ENCODE measurements at places on chromosomes 11 and 22.

DNA sequence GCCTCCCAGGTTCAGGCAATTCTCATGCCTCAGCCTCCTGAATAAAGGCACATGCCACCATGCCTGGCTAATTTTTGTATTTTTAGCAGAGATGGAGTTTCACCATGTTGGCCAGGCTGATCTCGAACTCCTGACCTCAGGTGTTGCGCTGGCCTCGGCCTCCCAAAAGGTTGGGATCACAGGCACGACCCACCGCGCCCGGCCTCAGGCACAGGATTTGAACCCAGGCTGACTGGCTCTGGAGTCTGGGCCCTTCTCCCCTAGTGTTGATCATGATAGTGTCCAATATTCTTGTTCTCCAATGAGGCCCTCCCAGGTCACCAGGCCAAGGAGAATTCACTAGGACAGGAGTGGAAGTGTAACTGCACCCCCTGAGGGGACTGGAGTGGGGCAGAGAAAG, 401.9 kb downstream of the LARGE1 start:
- no peak for DNase-seq

DNA sequence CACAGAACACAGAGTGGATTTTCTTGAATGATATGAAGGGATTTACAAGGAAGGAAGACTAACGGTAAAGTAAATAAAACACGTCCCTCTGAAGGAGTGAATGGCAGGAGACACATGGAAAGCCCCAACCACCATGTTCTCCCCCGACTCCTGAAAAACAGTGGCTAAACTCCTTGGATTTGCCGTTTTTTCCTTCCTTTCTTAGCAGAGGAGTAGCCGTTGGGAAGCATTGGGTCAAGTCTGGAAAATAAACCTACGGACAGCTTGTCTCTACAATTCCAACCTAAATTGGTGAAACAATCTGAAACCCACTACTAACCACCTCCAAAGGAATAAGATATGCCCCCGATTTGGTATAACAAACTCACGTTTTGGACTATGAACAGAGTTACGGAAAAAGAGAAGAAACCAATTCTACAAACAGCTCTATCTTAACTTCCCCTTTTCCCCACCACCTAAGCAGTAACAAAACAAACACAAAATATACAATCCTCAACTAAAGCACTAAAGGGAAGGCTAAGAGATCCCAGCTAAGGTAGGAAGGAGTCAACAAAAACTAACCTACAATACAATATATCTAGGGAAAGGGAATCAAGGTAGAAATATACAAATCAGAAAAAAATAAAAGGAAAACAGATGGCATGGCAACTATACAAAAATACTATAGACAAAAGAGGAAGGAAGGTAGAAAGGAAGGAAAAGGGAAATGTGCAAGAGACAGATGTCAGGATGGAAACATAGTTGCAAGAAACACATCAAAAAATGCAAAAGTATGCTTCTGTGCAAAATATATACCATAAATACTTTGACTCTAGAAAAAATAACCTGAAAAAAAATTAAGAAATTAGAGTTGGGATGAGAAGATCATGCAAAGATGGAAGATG, 43.8 kb upstream of the LYVE1 start:
- DNase-seq: no peak

- no peak for DNase-seq
These were observed 20.8 kb downstream of the BID start for GRCh38 chr22:17753401-17753989.

DNA sequence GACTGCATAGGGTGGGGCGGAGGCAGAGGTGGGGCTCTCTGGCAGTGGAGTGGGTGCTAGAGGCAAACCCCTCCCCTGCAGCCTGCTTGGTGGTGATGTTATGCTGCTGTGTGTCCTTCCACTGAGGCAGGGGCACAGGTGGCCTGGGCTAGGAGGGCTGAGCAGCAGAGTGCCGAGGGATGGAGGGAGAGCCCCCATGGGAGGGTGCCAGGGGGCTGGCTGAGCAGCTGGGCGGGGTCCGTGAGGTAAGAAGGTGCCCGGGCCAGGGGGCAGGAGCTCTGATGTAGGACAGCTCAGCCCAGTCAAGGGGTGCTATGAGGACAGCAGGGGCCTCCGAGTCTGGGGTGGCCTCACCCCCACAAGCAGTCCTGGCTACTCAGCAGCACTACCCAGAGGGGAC, 4.2 kb downstream of the CLDN5 start:
- no peak for DNase-seq

GRCh38 chr22:50711446-50712340, 26.3 kb upstream of the ACR start:
- DNase-seq: no peak

DNA sequence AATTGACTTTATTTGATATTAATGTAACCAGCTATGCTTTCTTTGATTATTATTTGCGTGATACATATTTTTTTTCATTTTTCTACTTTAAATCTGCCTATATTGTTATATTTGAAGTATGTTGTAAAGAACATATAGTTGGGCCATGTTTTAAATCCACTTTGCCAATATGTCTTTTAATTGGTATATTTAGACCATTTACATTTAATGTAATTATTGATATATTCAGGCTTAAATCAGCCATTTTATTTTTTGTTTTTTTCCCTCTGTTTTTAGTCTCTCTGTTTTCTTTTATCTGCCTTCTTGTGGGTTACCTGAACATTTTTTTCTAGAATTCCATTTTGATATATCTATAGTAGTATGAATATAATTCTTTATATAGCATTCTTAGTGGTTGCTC, 55.9 kb downstream of the ADAMTS15 start:
- DNase-seq: no peak

DNA sequence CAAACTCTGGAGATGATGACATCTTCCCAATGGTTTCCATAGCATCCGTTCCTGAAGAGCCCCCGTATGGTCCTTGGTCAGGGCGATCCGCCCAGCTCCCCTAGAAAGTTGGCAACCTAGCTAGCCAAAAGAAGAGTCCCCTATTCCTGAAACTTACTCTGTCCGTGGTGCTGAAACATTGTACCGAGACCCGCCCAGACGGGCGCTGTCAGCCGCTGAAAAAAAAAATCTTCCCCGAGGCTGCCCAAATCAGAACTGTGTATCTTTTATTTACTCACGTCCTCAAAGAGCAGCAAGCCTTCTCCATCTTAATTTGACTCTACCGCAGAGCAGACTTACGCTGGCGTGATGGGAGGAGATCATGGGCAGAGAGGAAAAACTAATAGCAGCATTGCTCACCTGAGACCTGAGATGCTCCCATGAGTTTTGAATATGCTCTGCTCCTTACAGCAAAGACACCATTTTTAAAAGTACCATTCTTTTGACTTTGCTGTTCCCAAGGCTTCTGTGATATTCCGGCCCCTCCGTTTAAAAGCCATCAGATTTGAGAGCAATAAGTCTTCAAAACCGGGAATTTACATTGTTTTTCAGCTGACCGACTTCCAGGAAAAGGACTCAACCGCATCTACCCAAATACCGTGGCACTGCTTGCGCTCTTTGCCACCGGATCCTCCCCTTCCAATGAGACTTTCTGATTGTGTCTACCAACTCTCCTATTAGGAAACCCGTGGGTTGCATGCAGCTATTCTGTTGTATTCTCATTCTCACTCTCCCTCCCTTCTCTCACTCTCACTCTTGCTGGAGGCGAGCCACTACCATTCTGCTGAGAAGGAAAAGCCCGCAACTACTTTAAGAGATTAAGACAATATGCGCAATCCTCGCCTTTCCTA, at the start of gene SLC17A6:
Gene SLC17A6 (plus strand): TSS at position 786 of the 890 bp plus-strand sequence. CDS start 153 bp downstream, outside the sequence.
- peak; percentile 92 for DNase-seq

DNA sequence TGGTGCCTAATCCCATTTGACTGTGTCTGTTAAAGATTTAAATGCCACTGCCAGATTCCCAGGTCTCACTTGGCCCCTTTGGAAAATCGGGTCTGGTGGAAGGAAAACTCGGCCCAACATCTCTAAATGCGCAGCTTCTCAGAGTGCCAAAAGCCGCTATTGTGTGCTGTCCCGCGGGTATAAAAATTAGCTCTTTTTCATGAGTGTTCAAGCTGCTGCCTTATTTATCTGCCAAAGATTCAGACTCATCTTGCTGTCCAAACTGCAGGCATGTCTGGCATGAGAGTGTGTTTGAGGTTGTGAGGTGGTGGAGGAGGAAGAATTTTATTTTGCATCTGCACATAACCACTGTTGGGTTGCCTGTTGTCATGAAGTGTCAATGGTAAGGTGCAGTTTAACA, 91.4 kb downstream of the NELL1 start:
- no peak for DNase-seq

GRCh38 chr22:32631507-32632255, 157.1 kb downstream of the FBXO7 start:
- DNase-seq: no peak

DNA sequence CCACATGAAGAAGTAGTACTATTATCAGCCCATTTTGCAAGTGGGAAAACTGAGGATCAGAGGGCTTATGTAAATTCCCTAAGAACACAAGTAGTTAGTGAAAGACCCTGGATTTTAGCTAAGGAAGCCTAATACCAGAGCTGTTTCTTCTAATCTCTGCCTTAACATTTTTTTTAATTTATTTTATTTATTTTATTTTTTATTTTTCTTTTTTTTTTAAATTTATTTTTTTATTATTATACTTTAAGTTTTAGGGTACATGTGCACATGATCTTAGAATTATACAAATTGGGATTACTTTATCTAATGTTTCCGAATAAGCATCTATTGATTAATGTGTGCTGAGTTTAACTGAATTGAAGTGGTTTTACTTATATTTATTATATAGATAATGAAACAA, 1015.3 kb downstream of the LRRC4C start:
- DNase-seq: no peak

GRCh38 chr11:494761-495536, 12.1 kb downstream of the RNH1 start:
- DNase-seq: no peak

DNA sequence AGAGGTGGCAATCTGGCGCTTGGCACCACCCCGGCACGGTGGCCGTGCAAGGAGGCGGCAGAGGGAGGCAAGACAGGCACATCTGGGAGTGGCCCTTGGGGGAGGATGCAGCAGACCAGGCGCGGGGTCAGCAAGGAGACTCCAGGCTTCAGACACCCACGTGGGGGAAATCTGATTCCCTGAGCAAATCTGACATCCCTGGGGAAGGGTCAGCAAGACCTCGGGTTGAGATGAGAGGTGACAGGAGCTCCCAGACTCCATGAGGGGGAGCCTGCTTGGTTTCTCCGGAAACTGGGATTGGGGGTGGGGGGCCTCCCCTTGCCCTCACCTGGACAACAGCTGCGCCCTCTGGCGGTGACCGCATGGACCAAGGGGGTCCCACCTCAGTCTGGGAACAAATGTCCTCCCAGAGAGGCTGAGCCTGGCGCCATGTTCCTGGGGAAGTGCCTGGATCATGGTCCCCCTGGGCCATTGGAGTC, 4.0 kb upstream of the RCOR2 start:
- DNase-seq: peak; percentile 94

- no peak for DNase-seq
These were observed 203.1 kb downstream of the TENM4 start for GRCh38 chr11:79237703-79238102.

- DNase-seq: no peak
These were observed 4.5 kb upstream of the NEFH start for GRCh38 chr22:29475550-29475949.

DNA sequence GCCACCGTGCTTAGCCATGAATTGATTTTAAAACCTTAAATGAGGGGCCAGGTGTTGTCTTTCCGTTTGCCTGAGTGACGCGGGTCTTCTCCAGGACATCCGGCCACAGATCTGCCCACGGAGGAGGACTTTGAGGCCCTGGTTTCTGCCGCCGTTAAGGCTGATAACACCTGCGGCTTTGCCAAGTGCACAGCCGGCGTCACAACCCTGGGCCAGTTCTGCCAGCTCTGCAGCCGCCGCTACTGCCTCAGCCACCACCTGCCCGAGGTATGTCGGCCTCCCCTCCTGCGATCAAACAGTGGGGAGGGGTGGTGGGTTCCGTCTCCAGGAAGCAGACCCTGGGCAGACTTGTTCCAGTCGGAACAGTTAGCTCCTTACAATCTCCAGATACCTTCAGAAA, 34.4 kb downstream of the IGHMBP2 start:
- DNase-seq: no peak

GRCh38 chr11:22903782-22904181, 43.5 kb upstream of the CCDC179 start:
- no peak for DNase-seq

DNA sequence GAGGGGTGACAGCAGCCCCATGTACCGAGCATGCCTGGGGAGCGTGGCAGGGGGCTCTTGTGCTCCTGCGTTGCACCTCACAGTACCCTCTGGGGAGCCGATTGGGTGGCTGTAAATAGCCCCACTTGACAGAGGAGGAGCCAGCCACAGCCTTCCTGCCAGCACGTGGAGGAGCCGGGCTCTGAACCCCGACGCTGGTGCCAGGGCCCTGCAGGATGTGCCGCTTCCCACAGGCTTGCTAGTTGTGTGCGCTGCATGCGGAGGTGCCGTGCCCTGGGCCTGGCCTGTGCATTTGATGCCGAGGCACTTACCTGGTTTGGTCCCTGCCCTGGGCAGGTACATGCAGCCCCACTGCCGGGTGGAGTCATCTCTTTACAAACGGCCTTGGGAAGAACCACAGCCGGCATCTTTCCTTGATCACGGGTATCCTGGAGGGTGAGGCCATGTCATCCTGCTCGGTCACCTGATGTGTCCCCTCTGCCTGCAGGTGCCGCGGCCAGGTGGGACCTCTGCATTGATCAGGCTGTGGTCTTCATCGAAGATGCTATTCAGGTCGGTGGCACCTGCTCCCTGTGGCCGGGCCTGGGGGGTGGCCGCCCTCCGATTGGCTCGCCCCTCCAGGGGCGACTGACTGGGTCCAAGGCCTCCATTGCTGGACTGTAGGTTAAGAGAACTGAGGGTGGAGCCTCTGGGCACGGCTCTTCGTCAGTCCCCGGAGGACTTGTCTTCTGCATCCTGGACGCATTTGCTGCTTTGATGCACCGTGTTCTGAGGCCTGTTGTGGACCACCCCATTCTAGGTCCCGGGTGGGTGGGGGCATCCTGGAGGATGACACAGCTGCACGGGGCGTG, 5.0 kb downstream of the TPCN2 start:
- DNase-seq: no peak

GRCh38 chr22:26141831-26142230, 27.4 kb upstream of the SEZ6L start:
- no peak for DNase-seq

GRCh38 chr11:117603932-117604331, 193.1 kb downstream of the DSCAML1 start:
- DNase-seq: no peak

- no peak for DNase-seq
These were observed 1394.7 kb downstream of the BRD1 start for GRCh38 chr22:48432781-48433518.
